ENCODE measurements at places on chromosomes 11 and 22.

GRCh38 chr11:124222407-124222806 is 18.5 kb upstream of the OR8G1 start:
- no peak for DNase-seq

GRCh38 chr11:64605244-64605560 is 14.2 kb downstream of the SLC22A12 start:
- no peak for DNase-seq

DNA sequence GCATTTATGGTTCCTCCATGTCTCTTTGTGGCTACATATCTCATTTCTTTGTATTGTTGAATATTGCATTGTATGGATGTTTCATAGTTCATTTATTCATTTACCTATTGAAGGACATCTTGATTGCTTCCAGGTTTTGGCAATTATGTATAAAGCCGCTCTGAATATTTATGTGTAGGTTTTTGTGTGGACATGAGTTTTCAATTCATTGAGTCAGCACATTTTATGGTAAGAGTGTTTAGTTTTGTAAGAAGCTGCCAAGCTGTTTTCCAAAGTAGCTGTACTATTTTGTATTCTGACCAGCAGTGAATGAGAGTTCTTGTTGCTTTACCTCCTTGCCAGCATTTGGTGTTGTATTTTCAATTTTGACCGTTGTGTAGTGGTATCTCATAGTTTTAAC is 39.2 kb downstream of the KDM2A start:
- DNase-seq: no peak

DNA sequence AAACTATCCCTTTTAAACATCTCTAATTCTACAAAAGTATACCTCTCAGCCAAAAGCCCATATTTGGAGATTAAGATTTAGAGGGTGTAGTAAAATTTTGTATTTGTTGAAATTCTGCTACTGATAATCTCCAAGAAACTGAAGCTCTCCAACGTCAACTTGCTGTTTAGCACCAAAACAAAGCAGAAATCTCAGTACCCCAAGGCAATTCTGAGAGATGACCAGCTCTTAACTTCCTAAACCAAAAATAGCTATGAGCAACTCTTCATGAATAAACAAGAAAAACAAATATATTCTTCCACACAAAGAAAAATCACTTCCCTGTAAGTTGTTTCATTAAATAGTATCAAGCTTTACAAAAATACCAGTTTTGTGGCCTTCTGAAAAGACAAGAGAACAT is 13.3 kb downstream of the RRAS2 start:
- DNase-seq: no peak

- DNase-seq: no peak
Measured at GRCh38 chr11:36672815-36673450, 74.9 kb upstream of the RAG2 start.

GRCh38 chr11:125342281-125342930 is 153.7 kb downstream of the FEZ1 start:
- DNase-seq: no peak

GRCh38 chr22:23789638-23790037 is 2.9 kb downstream of the SMARCB1 start:
- no peak for DNase-seq

DNA sequence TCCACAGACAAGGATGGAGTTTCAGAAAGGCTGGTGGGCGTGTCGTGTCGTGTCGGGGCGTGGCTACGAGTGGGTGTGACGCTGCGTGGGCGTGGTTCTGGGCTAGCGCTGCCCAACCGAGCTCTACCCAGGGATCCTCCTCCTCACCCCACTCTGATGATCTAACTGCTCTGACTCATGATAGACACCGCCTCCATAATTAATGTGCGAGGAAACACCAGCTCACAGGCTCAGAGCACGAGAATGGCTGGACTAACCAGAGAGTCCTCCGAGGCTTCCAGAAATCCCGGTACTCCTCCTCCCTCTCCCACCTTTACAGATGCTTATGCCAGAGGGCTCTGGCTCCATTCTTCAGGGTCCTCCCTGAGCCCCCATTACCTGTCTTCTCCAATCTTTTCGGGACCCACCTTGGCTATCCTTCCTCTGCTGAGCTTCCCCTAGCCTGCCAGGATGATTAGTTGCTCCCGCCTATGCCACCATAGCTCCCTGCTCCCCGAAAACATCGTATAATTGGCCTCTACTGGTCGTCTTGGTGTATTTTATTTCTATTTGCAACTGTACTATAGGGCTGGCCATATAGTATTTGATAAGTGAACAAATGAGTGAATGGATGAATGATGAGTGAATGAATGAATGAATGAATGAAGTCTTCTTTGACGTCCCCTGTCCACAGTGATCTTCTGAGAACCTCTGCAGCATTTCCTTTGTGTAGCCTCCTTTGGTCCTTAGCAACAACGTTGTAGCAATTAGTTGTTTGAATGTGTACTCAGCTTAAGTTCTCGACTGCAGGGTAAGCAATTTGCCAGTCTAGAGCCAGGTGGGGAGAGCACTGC is 21.7 kb downstream of the TMPRSS13 start:
- peak; percentile 93 for DNase-seq

DNA sequence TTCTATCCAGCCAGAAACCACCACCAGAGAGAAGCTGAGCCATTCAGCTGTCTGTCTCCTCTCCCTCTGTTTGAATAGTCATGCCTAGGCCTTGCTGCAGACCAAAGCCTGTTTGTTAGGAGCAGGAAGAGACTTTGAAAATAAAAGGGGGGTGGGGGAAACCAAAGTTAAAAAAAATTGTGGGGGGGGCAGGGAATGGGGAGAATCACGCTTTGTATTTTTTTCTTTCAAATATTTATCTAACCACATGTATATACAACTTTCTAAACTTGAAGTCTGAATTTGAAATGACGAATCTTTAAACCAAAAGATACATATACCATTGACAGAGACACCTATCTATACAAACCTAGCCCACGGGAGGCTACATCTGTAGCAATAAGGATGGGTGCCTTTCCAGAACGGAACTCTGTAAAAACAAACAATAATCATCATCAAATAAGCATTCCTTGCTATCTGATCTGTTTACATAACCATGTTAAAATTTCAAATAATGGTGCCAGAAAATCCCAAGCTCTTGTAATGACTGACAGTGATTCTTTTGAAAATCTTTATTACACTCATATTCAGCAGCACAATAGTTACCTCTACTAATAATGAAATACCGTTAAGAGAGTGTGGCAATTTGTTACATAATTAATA is 14.3 kb downstream of the DDX17 start:
- DNase-seq: no peak

GRCh38 chr11:11268119-11268518 is 84.9 kb downstream of the CSNK2A3 start:
- no peak for DNase-seq

- DNase-seq: no peak
Measured at GRCh38 chr11:73034777-73035176, 107.3 kb downstream of the FCHSD2 start.

- peak; percentile 39 for DNase-seq
Measured at GRCh38 chr11:44005063-44005701, 42.6 kb upstream of the ACCSL start.

DNA sequence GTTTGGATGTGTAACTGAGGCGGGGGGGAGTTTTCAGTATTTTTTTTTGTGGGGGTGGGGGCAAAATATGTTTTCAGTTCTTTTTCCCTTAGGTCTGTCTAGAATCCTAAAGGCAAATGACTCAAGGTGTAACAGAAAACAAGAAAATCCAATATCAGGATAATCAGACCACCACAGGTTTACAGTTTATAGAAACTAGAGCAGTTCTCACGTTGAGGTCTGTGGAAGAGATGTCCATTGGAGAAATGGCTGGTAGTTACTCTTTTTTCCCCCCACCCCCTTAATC is 2.3 kb downstream of the MALAT1 start:
- no peak for DNase-seq

GRCh38 chr11:70670676-70671034 is 272.3 kb downstream of the CTTN start:
- no peak for DNase-seq

- DNase-seq: no peak
Measured at GRCh38 chr22:39353346-39353745, 3.6 kb downstream of the SYNGR1 start.

- peak; percentile 72 for DNase-seq
Measured at GRCh38 chr22:35352214-35353111, 28.4 kb upstream of the HMOX1 start.

DNA sequence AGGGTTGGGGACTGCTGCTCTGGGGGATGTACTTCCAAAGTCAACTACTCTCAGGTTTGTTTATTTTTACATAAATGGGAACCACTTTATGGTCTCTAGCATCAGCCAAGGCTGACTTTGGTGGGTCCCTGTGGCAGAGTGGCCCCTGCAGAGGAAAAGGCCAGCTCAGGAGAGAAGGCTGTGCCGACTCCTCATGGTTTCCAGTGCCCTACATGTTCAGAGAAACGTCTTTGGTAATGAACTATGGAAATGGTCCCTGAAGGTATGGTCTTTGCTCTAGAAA is 3.0 kb upstream of the ZDHHC8 start:
- no peak for DNase-seq

GRCh38 chr11:117535850-117536411 is 208.3 kb downstream of the CEP164 start:
- DNase-seq: no peak

GRCh38 chr11:92296138-92296515 is 71.5 kb downstream of the FAT3 start:
- no peak for DNase-seq

- DNase-seq: no peak
Measured at GRCh38 chr11:6610591-6610990, 1.4 kb downstream of the TAF10 start.

- no peak for DNase-seq
Measured at GRCh38 chr11:25597696-25598095, 734.2 kb upstream of the ANO3 start.

GRCh38 chr22:46192210-46192993 is 42.1 kb downstream of the PPARA start:
- DNase-seq: no peak

DNA sequence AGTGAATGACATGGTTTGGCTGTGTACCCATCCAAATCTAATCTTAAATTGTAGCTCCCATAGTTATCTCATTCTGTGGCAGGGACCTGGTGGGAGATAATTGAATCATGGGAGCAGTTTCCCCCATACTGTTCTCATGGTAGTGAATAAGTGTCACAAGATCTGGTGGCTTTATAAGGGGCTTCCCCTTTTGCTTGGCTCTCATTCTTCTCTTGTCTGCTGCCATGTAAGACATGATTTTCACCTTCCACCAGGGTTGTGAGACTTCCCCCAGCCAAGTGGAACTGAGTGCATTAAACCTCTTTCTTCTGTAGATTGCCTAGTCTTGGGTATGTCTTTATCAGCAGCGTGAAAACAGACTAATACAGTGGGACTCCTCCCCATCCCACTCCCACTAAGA is 11.1 kb downstream of the OR5A2 start:
- DNase-seq: no peak

DNA sequence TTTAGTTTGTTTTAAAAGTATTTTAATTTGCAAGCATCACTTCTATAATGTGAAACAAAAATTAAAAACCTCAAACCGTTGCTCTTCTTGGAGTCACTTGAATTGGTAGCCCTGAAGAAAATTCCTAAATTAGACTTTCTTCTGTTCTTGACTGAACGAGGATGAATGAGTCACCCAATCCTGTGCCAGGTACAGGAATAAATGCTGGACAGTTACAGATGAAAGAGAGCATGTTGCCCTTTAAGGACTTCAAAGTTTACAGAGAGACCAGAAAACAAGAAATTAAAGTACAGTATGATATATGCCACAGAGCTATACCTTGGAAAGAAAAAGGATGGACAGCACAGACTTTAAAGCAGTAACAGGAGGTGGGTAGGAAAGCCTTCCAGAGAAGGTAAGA is 41.3 kb upstream of the CXCR5 start:
- DNase-seq: no peak
